Fibroblast of skin of right quadriceps (primary cell): ENCODE measurements at places on chromosomes 3 and 15.

DNA sequence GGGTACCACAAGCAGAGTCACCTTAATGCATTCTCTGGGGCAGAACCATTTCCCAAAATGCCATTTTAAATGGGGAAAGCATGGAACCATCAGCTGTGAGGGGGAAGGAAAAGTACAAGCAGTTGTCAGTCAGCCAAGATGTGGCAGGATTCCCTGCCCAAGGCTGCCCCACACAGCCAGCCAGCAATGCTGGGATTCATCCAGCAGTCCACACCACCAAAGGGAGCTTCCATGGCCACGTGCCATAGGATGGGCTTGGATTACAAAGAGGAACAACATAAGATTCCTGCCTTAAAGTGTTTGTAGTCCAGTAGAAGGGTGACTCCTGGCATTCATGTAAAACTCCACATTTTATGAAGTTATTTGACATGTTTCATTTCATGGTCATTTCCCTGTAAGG, 233.3 kb downstream of the SHOX2 start:
- peak; percentile 14 for DNase-seq

- peak; percentile 37 for DNase-seq
Measured at GRCh38 chr3:170848292-170848917, 21.6 kb downstream of the RPL22L1 start.

DNA sequence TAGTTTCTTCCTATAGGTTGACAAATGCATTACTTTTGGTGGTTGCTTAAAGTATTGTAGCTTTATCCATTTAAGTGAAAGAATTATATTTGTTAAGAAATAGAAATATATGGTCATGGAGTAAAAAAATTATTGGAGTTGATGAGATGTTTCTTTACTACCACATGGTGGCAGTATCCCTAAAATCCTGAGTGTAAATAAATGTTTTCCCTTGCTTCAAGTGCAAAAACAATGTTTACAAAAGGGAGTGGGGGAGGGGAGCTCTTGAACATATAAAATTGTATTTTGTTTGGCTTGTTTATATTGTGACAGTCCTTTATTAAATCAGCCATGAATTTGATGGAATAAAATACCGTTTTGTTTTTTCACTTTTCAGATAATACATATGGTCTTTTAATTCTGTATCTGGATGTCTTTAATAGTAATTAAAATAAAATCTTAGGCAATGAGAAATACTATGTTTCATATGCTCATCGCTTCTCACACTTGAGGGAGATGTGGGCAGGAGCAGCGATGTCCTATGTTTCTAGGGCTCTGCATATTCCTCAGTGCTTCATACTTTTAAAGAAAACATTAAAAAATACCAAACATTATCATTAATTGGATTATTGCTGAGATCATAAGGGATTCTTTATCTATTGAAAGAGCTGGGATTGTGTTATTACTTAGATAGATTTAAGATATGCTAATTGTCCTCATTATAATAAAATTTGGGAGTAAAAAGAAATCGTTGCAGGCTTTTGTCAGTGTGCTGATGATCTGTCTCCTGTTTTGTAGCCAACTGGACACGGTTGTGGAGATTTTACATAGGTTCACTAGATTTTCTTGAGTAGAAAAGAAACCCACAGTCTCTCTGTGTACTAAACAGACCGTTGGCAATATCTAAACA, 349.7 kb downstream of the TUSC7 start:
- peak; percentile 34 for DNase-seq

DNA sequence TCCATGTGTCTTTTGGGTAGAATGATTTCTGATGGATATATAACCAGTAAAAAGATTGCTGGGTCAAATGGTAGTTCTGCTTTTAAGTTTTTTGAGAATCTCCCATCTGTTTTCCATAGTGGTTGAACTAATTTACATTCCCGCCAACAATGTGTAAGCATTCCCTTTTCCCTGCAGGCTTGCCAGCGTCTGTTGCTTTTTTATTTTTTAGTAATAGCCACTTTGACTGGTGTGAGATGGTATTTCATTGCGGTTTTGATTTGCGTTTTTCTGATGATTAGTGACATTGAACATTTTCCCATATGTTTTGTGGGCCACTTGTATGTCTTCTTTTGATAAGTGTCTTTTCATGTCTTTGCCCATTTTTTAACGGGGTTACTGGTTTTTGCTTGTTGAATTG, 36.3 kb upstream of the MB21D2 start:
- DNase-seq, result peak; percentile 60

DNA sequence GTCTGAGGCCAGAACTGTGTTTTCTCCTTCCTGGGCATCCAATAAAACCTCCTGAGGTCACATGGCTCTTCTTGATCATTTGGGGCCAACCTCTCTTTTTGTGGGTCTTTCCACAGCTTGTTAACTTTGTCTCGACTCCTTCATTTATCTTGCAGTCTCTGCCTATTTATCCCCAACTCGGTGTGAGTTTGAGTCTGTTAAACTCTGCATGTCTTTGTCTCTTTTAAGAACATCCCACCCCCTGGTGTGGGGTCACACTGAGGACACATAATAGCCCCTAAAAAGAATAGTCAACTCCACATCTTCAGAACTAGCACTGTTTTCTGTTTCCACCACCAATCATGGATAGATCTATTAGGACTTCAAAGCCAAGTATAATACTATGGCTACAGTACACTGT, 187.2 kb downstream of the TLE3 start:
- DNase-seq, result no peak
